ENCODE measurements at places on chromosomes 12 and 14.

- no peak overlapping the region for H3K27ac ChIP-seq
- no peaks in the 10 kb centered on the region for H3K27me3 ChIP-seq
- H3K36me3 ChIP-seq, result no peaks in the 10 kb centered on the region
- H3K4me3 ChIP-seq, result no peak overlapping the region
- DNase-seq, result no peak
Observed at GRCh38 chr14:55005071-55005470, 21.8 kb downstream of the WDHD1 start.

DNA sequence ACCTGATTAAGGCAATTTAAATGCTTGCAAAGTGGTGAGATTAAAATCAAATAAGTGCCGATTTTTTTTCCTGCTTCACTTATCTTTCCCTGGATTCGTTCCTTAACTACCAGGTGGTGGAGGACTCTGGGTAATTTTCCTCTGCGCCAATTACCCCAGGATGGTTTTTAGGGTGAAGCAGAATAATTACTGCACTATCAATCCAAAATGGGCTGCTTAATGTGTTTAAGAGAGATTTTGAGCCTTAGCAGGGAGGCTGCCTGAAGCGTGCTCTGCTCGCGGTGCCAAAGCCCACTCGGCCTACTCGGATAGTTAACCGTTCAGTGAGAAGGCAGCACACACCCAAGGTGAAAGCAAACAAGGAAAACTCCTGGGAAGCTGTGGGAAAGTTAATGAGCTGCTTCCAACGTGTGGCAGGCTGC, 274.9 kb upstream of the LMO3 start:
- H3K27me3 ChIP-seq, result no peaks in the 10 kb centered on the region
- no peaks in the 10 kb centered on the region for H3K4me1 ChIP-seq
- H3K4me3 ChIP-seq, result no peak overlapping the region
- H3K36me3 ChIP-seq, result no peaks in the 10 kb centered on the region
- peak; percentile 31 for DNase-seq

DNA sequence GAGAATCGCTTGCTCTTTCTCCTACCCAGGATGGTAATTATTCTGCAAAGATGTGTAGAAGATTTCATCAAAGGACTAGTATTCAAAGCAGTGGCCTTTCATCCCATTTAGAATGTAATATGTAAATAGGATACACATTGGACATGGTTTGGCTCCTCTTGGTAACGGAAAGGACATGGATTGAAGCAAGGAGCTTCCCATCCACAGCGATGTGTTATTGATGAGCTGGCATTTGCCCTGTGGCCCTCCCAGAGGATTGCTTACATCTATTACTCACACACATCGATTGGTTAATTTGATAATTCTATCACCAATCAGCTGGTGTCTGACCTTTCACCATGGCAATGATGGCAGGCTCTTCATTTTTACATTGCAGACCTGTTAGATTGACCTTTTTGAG, 458.4 kb downstream of the EGLN3 start:
- H3K27ac ChIP-seq, result no peak overlapping the region
- H3K27me3 ChIP-seq, result no peaks in the 10 kb centered on the region
- H3K36me3 ChIP-seq, result no peaks in the 10 kb centered on the region
- DNase-seq, result no peak

- H3K4me3 ChIP-seq, result no peak overlapping the region
- no peak for DNase-seq
- H3K36me3 ChIP-seq, result no peaks in the 10 kb centered on the region
- peaks cover 32% of the 10 kb centered on the region for H3K4me1 ChIP-seq
- no peaks in the 10 kb centered on the region for H3K27me3 ChIP-seq
- peak overlapping the region; percentile 50 for H3K27ac ChIP-seq
Observed at GRCh38 chr12:1306817-1307216, 287.6 kb downstream of the FBXL14 start.

DNA sequence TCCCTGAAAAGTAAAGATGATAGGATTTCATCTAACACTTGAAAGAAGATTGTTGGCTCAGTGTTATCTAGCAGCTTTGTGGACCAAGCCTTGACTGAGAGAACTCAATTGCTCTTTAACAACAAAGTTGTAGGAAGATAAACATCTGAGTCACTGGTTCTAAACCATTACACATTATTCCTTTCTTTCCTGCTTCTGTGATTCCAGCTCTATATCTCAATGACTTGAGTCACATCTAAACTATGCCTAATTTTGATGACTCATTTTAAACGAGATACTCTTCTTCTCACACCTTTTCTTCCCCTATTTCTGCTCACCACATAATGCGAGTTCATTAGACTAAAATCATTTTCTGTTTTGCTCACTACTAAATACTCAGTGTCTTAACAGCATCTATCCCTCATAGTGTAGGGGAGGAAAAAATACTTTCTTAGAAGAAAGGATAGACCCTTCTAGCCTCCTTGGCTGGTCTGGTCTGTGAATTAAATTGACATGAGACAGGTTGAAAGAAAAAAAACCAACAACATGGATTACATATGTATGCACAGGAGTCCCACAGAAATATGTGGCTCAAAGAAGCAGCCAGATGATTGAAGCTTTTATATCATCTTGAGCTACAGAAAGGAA, 201.4 kb downstream of the C12orf50 start:
- no peaks in the 10 kb centered on the region for H3K27me3 ChIP-seq
- H3K36me3 ChIP-seq, result no peaks in the 10 kb centered on the region
- no peak for DNase-seq
- H3K4me3 ChIP-seq, result no peak overlapping the region
- H3K4me1 ChIP-seq, result no peaks in the 10 kb centered on the region

DNA sequence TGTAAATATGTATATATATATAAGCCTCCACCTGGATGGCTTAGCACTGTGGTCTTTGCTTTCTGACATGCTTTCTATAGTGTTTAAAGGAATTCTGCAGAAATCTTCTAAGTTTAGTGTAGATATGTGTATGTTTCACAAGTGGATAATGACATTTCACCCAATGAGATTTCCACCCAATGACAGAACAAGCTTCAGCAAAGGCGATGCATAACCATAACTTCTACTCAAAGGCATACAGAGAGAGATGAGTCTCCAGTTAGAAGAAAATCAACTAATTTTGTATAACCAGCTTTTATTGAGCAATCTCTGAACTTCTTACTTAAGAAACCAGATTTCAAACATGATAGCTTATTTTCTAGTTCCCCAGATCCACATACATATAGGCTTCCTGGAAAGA, 134.0 kb downstream of the DYRK2 start:
- H3K36me3 ChIP-seq, result no peaks in the 10 kb centered on the region
- no peak for DNase-seq
- no peak overlapping the region for H3K27ac ChIP-seq
- H3K4me3 ChIP-seq, result no peak overlapping the region
- no peaks in the 10 kb centered on the region for H3K27me3 ChIP-seq

- H3K27ac ChIP-seq, result no peak overlapping the region
- H3K4me3 ChIP-seq, result no peak overlapping the region
- H3K4me1 ChIP-seq, result no peaks in the 10 kb centered on the region
- no peak for DNase-seq
Observed at GRCh38 chr12:1515428-1515827, 79.0 kb downstream of the FBXL14 start.

- no peaks in the 10 kb centered on the region for H3K36me3 ChIP-seq
- peak overlapping the region; percentile 37 for H3K27ac ChIP-seq
- H3K4me3 ChIP-seq, result no peak overlapping the region
- DNase-seq, result peak; percentile 34
- H3K27me3 ChIP-seq, result no peaks in the 10 kb centered on the region
Observed at GRCh38 chr12:16573398-16574077, 32.4 kb downstream of the LMO3 start.

GRCh38 chr12:91367234-91367849, 184.7 kb upstream of the DCN start:
- no peak overlapping the region for H3K4me3 ChIP-seq
- no peaks in the 10 kb centered on the region for H3K4me1 ChIP-seq
- no peaks in the 10 kb centered on the region for H3K27me3 ChIP-seq
- H3K36me3 ChIP-seq, result no peaks in the 10 kb centered on the region
- no peak for DNase-seq

GRCh38 chr14:89293314-89293916, 123.6 kb downstream of the FOXN3 start:
- no peak overlapping the region for H3K27ac ChIP-seq
- H3K36me3 ChIP-seq, result no peaks in the 10 kb centered on the region
- DNase-seq, result no peak

DNA sequence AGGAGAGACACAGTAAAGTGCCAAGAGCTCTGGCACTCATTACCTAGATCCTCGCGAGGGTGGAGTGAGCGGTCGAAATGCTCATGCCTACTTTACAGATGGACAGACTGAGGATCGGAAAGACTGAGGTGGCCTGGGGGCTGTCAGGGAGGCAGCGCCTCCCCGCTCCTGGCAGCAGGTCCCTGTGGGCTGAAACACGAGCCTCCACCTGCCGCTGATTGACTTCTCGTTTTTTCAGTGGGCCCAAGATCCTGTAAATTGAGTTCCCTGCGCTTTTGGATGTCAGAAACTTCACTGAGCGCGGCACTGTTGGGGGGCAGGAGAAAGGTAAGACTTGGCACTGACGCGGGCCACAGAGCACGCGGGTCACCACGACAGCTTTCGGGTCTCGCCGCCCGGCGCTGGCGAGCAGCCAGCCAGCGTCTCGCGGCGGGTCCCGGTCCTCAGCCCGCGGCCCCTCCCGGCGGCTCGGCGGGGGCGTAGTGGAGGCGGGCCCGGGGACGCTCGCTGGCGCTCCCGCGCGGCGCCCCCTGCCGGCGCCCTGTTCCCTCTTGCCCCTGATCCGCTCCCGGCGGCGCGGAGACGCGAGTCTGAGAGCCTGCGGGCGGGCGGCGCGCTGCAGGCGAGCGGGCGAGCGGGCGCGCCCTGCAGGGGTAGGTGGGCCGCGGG, 552 bp upstream of the SCN8A start:
- no peak overlapping the region for H3K27ac ChIP-seq
- H3K4me1 ChIP-seq, result peaks cover 3% of the 10 kb centered on the region
- H3K4me3 ChIP-seq, result peak overlapping the region; percentile 56
- DNase-seq, result peak; percentile 92
- no peaks in the 10 kb centered on the region for H3K27me3 ChIP-seq

DNA sequence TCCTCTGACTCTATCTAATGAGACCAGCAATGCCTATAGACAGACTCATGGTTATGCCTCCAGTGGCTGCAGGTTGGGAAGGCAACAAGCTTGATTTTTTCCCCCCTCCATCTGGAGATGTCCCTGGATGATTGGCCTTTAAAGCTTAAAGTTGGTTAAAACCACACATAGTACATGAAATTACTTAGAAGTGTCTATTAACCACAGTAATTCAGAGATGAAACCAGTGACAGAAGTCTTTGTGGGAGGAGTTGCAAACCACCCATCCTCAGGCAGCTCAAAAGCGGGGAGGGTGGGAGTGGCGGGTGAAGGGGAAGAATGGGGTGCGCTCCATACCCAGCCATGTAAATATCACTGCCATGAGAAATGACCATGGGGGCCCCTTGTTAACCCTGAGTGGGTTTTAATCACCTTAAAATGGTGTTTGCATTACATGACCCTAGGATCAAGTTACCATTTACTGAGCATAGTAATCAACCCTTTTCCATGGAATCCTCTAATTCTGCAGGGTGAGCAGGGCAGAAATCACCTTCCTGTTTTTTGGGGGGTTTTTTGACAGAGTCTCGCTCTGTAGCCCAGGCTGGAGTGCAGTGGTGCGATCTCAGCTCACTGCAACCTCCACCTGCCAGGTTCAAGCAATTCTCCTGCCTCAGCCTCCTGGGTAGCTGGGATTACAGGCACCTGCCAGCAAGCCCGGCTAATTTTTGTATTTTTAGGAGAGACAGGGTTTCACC, 133.5 kb downstream of the FOXN3 start:
- H3K36me3 ChIP-seq, result no peaks in the 10 kb centered on the region
- no peaks in the 10 kb centered on the region for H3K4me1 ChIP-seq
- no peak overlapping the region for H3K4me3 ChIP-seq
- no peak overlapping the region for H3K27ac ChIP-seq

DNA sequence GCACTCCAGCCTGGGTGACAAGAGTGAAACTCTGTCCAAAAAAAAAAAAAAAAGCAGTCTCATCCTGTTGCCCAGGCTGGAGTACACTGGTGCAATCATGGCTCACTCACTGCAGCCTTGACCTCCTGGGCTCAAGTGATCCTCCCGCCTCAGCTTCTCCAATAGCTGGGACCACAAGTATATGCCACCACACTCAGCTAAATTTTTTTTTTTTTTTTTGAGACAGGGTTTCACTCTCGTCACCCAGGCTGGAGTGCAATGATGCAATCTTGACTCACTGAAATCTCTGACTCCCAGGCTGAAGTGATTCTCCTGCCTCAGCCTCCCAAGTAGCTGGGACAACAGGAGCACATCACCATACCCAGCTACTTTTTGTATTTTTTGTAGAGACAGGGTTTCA, 5.2 kb upstream of the CNPY2 start:
- no peak overlapping the region for H3K27ac ChIP-seq
- no peaks in the 10 kb centered on the region for H3K27me3 ChIP-seq
- no peak for DNase-seq

- DNase-seq, result peak; percentile 55
- H3K36me3 ChIP-seq, result no peaks in the 10 kb centered on the region
- peaks cover 78% of the 10 kb centered on the region for H3K27me3 ChIP-seq
- no peak overlapping the region for H3K27ac ChIP-seq
- H3K4me1 ChIP-seq, result peaks cover 11% of the 10 kb centered on the region
Observed at GRCh38 chr12:63151623-63152320, 771 bp upstream of the AVPR1A start.

- no peaks in the 10 kb centered on the region for H3K27me3 ChIP-seq
- DNase-seq, result no peak
- no peak overlapping the region for H3K27ac ChIP-seq
- no peak overlapping the region for H3K4me3 ChIP-seq
Observed at GRCh38 chr12:109479761-109480160, 2.3 kb downstream of the UBE3B start.

GRCh38 chr12:43740511-43741100, 18.0 kb downstream of the PUS7L start:
- no peaks in the 10 kb centered on the region for H3K27me3 ChIP-seq
- no peak overlapping the region for H3K27ac ChIP-seq
- H3K36me3 ChIP-seq, result peaks cover 8% of the 10 kb centered on the region
- no peak overlapping the region for H3K4me3 ChIP-seq
- no peaks in the 10 kb centered on the region for H3K4me1 ChIP-seq

- no peak overlapping the region for H3K4me3 ChIP-seq
- no peak overlapping the region for H3K27ac ChIP-seq
- H3K27me3 ChIP-seq, result no peaks in the 10 kb centered on the region
- H3K36me3 ChIP-seq, result no peaks in the 10 kb centered on the region
- no peaks in the 10 kb centered on the region for H3K4me1 ChIP-seq
Observed at GRCh38 chr12:78115889-78116288, 285.2 kb downstream of the NAV3 start.

GRCh38 chr14:99426265-99426664, 54.4 kb downstream of the SETD3 start:
- no peak overlapping the region for H3K4me3 ChIP-seq
- DNase-seq, result no peak
- H3K36me3 ChIP-seq, result no peaks in the 10 kb centered on the region
- H3K27me3 ChIP-seq, result no peaks in the 10 kb centered on the region
- H3K27ac ChIP-seq, result no peak overlapping the region
- peaks cover 28% of the 10 kb centered on the region for H3K4me1 ChIP-seq
